Left renal pelvis (tissue), 4 donors: ENCODE measurements at places on chromosomes 5 and 9.

GRCh38 chr5:35920890-35921289 lies 17.5 kb downstream of the CAPSL start:
- DNase-seq: no peak

DNA sequence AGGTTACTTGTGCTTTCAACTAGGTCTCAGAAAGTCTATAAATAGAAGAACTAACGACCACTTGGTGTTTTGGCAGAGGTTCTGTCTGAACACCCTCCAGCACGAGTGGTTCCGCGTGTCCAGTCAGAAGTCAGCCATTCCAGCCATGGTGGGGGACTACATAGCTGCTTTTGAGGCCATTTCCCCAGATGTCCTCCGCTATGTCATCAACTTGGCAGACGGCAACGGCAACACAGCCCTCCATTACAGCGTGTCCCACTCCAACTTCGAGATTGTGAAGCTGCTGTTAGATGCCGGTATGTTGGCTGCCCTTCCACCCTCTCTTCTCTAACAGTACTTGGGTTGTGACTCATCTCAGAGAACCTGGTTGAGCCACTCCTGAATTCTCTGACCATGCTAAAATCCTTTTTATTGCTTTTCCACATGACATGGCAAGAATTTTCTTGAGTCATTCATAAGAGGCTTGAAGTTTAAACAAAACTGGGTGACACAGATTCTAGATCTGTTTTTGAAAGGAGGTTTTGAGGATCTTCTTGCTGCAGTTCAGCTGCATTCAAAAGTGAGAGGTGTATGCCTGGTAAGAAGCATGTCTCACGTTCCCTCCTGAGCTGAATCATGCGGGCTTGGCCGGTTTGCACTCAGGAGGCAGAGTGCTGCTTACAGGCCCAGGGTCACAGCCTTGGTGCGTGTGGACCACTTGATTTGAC lies 103.1 kb upstream of the DMRT1 start:
- no peak for DNase-seq

DNA sequence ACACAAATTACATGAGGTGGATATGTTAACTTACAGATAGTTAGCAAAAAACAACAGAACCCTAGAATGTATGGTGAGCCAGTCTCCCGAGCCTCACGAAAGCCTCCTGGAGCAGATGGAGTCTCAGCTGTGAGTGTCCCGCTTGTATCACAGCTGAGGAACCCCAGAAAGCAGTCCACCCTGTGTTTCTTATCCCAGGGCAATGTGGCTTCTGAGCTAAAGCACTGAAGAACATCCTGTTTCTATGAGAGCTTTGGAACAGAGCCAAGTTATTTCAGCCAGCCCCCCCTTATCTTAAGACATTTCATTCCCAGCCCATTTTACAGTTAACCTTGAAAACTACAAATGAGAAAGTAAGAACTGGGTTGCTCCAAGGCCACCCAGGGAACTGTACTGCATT lies 1220.9 kb upstream of the CDH6 start:
- no peak for DNase-seq

GRCh38 chr9:132894862-132895835 lies 16.5 kb downstream of the SPACA9 start:
- DNase-seq: no peak

- DNase-seq: no peak
Measured at GRCh38 chr5:149617760-149618306, 36.5 kb downstream of the ARHGEF37 start.
